ENCODE measurements at places on chromosomes 16 and 17. TPM values are rescaled to one million over a fixed set of nuclear protein-coding genes. Genes with fewer than 3 reads are reported as not detected.

The UMOD gene
- total RNA-seq = not detected

The GAST gene
- 0.50 TPM for total RNA-seq

The VTN gene
- total RNA-seq = 20.2 TPM

The REXO5 gene
- 3.5 TPM for total RNA-seq

The METTL2A gene
- 28.0 TPM for total RNA-seq

The DPEP3 gene
- total RNA-seq = not detected

The GRAP gene
- 0.47 TPM for total RNA-seq

The CLEC18B gene
- total RNA-seq = 0.46 TPM

The GAS2L2 gene
- 0.13 TPM for total RNA-seq

The TBC1D3C gene
- not detected for total RNA-seq

The TLCD1 gene
- total RNA-seq = 27.5 TPM

The CD7 gene
- 0.22 TPM for total RNA-seq

The SLC6A2 gene
- 0.07 TPM for total RNA-seq

The HBA2 gene
- 0.38 TPM for total RNA-seq

The HOXB2 gene
- 0.34 TPM for total RNA-seq

Measured in A549 treated with dexamethasone at 1 μM for 4 hours (cell line).